MV-4-11 (cell line): ENCODE measurements at places on chromosomes 7 and 10.

- peak; percentile 10 for DNase-seq
These were observed 79.3 kb upstream of the IL6 start for GRCh38 chr7:22647451-22648257.

- no peak for DNase-seq
These were observed 1.4 kb downstream of the MDH2 start for GRCh38 chr7:76049295-76049694.

DNA sequence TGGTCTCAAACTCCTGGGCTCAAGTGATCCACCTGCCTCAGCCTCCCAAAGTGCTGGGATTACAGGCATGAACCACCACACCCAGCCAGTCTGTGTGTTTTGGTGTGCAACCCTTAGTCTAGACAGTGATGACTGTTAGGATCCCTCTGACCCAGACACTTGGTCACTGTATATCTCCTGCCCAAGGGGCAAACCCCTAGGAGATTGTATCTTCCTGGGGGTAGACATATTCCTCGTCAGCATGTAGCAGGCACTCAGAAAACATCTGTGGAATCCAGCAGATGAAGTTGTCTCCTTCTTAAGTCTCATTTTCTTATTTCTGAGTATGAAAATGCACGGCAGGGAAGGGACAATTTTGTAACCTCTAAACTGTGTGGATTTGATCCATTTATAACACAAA is 292.5 kb downstream of the GFRA1 start:
- DNase-seq: no peak

GRCh38 chr7:135184254-135184841 is 13.8 kb upstream of the CYREN start:
- no peak for DNase-seq

DNA sequence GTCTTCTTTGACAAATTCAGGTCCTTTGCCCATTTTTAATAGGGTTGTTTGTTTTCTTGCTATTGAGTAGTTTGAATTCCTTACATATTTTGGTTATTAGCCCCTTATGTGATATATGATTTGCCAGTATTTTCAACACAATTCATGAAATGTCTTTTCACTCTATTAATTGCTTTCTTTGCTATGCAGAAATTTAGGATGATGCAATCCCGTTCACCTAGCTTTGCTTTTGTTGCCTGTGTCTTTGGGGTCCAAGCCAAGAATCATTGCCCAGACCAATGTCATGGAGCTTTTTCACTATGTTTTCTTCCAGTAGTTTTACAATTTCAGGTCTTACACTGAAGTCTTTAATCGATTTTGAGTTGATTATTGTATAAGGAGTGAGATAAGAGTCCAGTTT is 154.5 kb downstream of the PAXIP1 start:
- no peak for DNase-seq

- no peak for DNase-seq
These were observed 269.7 kb downstream of the ZMYND11 start for GRCh38 chr10:404991-405390.

DNA sequence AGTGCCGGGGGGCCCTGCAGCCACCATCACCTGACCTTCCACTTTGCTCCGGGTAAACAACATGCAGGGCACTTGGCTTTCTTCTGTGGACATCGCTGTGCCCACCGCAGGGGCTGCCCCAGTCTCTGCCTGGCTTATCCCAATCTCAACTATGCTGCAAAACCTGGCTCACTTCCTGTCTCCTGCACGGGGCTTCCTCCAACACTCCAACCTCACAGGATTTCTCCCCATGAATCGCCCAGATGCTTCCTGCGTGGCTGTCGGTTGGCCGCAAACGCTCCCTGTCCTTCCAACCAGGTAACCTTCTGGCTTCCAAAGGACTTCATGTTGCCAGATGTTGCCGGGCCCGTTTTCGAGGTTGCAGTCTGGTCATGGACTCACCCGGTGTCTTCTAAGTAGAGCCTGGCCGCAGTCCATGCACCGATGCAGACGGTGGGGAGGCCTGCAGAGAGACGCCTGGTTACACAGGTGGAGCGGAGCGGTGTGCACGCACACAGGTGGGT is 109.0 kb downstream of the VIPR2 start:
- DNase-seq: no peak

DNA sequence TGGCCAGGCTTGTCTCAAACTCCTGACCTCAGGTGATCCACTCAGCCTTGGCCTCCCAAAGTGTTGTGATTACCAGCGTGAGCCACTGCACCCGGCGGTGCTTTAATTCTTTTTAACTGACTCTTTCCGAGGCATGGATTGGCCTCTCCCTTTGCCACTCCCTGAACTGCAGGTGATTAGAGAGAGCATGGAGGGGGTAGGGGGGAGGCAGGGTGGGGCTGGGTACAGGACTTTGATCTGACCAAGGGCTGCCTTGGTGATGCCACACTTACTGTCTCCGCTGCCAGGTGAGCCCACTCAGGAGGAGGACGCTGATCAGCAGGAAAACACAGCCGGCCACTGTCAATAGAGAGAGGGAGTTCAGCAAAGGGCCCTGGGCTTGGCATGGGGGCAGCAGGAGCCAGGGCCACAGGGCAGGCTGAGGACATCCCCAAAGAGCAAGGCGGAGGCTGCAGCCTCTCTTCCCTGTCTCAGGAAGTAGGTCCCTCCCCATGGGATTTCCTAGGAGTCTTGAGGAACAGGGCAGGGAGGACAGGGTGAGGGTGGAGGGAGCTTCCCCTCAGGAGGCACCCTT is 40.5 kb upstream of the IL15RA start:
- no peak for DNase-seq

- no peak for DNase-seq
These were observed 1217.6 kb upstream of the LRRN3 start for GRCh38 chr7:109873296-109873695.

DNA sequence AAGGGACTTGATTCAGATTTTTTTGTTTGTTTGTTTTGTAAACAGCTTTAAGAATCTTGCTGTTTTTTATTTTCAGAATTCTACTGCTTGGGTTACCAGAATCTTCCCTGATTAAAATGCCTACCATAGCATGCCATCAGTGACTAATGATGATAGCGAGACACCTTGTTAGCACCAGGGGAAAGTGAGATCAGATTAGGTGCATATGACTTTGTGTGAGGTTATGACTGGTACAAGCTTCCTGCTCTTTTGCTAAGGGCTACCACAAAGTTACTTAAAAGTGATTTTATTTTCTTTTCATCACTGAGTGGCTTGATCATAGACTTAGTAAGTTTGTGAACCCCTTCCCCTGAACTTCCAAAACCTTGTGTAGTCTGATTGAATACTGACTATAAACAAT is 93.5 kb downstream of the SND1 start:
- no peak for DNase-seq

DNA sequence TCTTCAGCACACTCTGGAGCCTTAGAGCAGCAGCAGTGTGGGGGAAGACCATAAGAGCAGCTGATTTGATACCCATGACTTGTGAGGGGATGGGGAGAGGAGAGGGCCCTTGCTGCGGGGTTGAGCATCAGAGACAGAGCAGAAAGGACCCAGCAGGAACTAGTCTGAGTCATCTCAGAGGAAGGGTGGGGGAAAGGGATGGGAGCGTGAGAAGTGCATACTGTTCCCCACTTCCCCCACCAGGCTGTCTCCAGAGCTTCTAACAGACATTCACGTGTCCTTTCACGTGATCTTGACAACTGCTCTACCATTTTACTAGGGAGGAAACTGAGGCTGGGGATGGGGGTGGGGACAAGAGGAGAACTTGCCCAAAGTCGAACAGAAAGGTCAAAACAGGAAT is 38.7 kb downstream of the FAM241B start:
- peak; percentile 21 for DNase-seq

- DNase-seq: no peak
These were observed 81.6 kb downstream of the ARHGAP22 start for GRCh38 chr10:48523212-48523819.

GRCh38 chr7:157693071-157693520 is 356.3 kb downstream of the DNAJB6 start:
- no peak for DNase-seq

GRCh38 chr10:23432639-23433038 is 6.2 kb upstream of the OTUD1 start:
- DNase-seq: peak; percentile 95

DNA sequence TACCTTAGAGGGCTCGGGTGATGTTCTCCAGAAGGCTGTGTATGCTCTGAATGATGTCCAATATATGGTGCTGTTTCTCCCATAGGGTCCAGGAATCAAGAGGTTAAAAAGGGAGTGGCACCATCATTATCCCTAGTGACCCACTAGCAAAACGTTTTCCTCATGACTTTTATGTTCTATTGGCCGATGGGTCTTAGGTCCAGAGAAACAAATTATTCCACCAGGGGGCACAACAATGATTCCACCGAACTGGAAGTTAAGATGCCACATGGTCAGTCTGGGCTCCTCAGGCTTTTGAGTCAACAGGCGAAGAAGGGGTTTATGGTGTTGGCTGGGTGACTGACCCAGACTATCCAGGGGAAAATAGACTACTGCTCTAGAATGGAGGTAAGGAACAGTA is 256.1 kb downstream of the COBL start:
- DNase-seq: no peak

- DNase-seq: no peak
These were observed 25.6 kb downstream of the PAPOLB start for GRCh38 chr7:4836206-4836661.

- no peak for DNase-seq
These were observed 17.8 kb downstream of the SMO start for GRCh38 chr7:129205987-129206785.

GRCh38 chr7:152395112-152395511 is 40.7 kb downstream of the KMT2C start:
- no peak for DNase-seq

DNA sequence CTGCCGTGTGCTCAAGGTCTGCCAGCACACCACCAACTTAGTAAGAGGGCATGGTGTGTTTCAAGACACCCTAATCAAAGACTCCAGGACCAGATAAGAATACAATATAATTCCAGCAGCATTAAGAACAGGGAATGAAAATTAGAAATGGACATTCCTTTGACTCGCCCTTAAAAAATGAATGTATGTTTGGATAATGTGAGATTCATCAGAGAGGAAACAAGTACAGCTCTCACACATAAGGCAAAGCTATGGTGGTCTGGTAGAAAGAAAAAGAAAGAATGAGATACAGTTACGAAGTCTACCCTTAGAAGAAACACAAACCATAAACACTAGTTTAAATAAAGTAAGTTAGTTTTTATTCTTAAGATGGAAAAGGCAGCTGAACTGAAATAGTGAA is 174.8 kb upstream of the ANK3 start:
- DNase-seq: no peak

DNA sequence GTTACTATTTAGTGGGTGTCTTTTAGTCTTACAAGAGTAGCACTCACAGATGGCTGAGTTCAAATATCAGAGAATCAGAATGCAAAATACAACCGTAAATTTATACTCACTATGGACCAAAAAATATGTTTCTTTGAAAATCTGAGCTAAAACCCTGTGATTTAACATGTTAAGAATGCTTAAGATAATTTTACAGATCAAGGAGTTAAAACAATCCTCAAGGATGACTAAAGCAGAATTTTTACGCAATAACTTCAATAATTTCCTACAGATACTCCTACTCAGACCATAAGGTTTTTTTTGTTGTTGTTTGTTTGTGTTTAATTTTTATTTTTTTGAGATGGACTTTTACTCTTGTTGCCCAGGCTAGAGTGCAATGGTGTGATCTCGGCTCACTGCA is 47.9 kb upstream of the CCDC6 start:
- DNase-seq: no peak

- DNase-seq: no peak
These were observed 2.1 kb downstream of the DNAJC9 start for GRCh38 chr10:73244866-73245477.

DNA sequence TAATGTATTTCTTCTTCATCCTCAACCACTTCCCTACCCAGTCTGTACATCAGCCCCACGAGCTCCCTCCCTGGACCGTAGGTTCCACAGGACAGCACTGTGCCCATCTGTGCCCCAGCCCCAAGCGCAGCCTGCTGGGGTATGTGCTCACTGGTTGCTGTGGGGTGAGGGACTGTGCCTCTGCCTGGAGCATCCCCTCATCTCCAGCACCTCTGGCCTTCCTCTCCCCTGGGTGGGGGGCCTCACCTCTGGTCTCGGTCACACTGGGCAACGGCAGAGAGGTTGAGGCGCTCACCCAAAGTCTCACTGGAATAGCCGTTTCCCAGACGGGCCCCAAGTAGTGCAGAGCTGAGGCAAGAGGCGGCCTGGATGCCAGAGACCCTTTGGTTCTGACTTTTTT is 1.5 kb upstream of the PRKAR1B start:
- DNase-seq: no peak

DNA sequence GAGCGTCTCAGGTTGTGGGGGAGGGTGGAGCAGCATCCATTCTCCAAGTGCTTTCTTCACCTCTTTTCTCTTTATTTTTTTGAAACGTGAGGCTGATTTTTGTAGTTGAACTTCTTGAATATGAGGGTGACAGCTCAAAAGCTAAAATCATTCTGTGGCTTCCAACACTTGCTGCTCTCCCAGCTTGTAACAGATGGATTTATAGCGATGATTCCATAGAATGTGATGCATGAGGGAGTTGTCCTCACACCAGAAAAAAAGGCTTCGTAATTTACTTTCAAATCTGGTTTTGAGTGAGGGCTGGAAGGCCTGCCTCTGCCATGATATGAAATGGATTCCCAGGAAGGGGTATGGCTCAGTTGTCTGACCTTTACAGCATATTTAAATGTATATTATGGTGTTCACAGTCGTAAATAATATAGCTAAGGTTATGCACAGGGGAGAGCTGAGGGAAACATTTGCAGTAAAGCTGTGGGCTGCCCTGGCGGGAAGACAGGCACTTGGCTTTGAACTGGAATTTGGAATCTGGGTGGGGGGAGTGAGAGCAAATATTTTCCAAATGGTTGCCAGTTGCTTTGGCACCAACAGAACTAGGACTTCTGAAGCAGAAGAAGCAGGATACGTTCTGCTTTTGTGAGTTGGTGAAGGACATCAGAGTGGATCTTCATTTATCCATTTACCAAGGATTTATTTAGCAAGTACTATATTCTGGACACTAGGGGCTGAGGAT is 166.7 kb downstream of the SORCS3 start:
- DNase-seq: no peak

- DNase-seq: no peak
These were observed 72.9 kb downstream of the SP8 start for GRCh38 chr7:20713792-20714191.

DNA sequence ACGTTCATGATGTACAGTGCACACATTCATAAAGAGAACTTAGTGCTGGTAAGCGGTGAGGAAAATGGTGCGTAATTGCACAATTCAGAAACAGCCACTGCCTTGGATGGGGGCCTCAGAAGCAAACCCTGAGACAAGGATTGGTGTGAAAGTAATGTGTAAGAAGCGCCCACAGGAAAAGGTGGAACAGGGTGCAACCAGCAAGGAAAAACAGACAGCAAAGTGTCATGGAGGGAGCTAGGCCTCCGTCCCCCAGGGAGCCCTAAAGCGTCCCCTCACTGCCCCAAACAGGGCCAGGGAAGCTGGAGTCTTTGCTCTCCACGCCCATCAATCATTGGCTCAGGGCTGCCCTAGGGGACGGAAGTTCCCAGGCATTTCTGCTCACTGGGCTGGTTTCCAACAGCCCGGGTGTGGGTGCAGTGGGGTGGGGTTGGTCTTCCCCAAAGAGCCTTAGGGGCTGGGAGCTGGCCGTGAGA is 9.6 kb upstream of the C10orf105 start:
- peak; percentile 81 for DNase-seq

GRCh38 chr7:128017862-128018845 is 13.1 kb downstream of the LRRC4 start:
- no peak for DNase-seq

- no peak for DNase-seq
These were observed 144.3 kb downstream of the ADAM12 start for GRCh38 chr10:126243971-126244370.

- DNase-seq: no peak
These were observed 10.8 kb downstream of the ANTXRL start for GRCh38 chr10:46297406-46298204.
